ENCODE measurements at places on chromosomes 7 and 10.
A peak's percentile ranks its signal among the peaks of the same experiment; 100 is the strongest.

- no peak for DNase-seq
Measured at GRCh38 chr10:23535381-23535780, 96.5 kb downstream of the OTUD1 start.

DNA sequence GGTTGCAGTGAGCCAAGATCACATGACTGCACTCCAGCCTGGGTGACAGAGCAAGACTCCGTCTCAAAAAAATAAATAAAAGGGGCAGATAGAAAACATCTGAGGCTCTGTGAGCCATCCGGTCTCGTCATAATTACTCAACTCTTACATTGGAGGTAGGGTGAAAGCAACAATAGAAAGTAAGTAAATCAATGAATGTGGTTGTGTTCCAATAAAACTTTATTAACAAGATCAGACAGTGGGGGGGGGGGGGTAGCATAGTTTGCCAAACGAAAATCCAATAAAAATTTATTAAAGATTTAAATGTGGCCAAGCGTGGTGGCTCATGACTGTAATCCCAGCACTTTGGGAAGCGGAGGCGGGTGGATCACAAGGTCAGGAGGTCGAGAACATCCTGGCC, 2.8 kb upstream of the ZFAND4 start:
- DNase-seq: no peak

DNA sequence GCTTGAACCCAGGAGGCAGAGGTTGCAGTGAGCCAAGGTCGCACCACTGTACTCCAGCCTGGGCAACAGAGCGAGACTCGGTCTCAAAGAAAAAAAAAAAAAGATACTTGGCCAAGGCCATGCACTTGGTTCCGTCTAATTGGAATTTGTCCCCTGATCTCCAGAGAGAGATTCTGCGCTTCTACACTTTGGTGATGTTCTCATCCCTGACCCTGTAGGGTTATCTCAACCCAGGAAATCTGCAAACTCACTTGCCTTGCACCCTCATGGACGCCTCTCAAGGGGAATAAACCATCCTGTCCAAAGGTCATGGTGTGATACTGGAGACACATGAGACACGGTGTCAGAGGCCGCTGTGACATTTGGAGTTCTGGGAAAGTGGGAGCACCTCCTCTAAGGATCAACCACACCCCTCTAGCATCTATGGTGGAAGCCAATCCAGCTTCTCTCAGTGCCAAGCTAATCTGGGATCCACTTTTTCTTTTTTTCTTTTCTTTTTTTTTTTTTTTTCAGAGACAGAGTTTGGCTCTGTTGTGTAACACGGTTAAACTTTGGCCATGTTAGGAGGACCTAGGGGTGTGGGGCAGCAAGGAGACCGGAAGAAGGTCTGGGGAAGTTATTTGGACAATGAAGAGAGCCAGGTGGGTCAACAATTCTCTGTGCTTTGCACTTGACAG, 7.8 kb upstream of the POR start:
- no peak for DNase-seq

GRCh38 chr7:45972629-45973312, 51.7 kb upstream of the IGFBP3 start:
- DNase-seq: no peak

DNA sequence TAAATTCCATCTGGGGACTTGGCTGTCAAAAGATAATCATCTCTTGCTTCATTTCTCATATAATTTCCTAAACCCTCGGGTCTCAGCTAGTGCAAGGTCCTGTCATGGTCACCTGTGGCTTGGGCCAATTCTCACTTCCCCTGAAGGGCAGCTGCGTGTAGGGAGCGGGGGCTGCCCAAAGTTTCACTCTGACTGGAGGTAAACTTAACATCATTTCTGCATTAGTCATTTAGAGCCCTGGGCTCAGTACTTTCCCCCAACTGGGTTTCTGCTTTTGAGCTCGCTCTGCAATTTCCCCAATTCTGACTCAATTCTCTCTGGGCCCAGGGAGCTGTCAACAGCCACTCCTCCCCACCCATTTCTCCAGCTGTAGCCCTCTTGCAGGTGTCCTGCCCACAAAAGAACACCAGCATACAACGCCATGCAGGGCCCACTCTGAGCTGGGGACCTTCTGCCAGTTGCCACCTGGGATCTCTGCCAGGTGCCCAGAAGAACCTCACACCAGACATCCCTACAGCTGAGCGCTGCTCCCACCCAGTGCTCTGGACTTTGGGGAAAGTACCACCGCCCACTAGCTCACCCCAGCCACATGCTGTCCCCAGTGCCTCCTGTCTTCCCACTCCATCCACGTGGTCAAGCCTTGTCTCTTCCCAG, 37.9 kb downstream of the VOPP1 start:
- DNase-seq: peak; percentile 75

- no peak for DNase-seq
Measured at GRCh38 chr10:129924375-129925085, 39.5 kb downstream of the EBF3 start.

GRCh38 chr7:108358553-108358952, 97.7 kb downstream of the NRCAM start:
- DNase-seq: no peak

GRCh38 chr7:143373255-143373794, 7.8 kb upstream of the ZYX start:
- no peak for DNase-seq

- no peak for DNase-seq
Measured at GRCh38 chr7:107384025-107384424, 85.8 kb upstream of the GPR22 start.

DNA sequence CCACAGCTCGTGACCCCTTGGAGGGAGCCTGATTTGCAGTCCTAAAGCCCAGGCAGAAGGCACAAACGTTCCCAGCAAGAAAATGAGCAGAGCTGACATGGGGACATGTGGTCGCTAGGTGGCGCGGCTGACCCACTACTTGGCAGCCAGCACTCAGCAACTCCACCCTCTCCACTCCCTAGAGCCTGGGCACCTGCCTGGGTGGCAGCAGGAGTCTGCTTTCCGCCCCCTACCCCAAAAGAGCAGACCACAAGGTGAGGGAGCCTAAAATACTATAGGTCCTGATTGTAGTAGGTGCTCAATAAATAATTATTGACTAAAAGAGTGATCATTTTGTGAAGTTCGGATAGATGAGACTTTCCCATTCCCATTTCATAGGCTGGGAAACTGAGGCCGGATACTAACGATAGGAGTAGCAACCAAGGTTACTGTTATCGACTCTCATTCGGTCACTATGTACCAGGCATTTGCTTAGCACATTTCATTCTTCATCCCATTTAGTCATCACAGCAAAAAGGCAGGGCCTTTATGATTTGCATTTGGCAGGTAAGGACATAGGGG, 57.4 kb downstream of the NEUROG3 start:
- peak; percentile 76 for DNase-seq

GRCh38 chr7:31341141-31341540, 615 bp upstream of the NEUROD6 start:
- no peak for DNase-seq

DNA sequence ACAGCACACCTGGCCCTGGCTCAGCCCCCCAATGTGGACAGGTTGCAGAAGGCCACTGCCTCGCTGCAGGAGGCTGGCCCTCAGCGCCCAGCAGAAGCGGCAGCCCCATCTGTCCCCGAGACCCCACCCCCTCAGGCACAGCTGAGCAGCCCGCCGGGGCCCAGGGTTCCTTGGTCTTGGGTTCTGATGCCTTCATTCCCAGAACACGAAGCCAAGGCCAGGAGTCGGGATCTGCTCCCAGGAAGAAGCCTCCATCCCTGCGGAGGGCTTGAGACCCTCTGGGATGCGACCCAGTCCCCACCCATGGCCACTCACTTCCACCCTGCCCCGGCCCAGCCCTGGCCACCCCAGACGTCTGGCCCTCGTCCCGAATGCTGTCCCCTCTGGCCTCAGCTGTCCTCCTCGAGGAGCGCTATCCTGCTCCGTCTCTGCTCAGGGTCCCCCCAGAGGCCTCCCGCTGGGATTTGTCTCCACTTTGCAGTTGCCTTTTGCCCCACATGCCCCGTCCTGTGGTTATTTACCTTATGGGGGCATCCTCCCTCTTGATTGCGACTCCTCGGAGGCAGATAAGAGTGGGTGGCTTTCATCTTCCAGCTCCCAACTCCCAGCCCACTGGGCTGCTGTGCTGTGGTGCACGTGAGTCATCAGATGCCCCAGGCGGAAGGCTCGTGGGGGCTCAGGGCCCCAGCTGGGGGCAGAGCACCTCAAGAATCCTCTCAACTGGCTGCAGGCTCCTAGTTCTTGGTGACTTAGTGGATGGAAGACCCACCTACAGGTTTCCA, 97.5 kb downstream of the MKI67 start:
- DNase-seq: no peak

DNA sequence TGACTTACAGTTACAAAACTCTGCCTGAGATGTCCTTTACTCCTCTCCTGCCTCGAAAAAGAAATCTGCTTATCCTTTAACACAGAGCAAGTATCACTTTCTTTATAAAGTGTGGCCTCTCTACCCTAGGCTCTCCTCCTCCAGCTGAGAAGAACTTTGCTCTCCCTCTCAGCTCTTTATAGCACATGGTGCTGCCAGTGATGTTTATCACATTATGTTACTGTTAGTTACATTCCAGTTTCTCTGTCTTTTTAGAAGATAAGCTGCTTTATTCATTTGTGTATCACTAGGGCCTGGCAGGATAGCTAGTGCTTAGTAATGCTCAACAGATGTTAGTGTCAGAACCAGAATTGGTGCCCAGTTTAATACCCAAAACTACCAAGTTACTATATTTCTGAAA, 41.1 kb upstream of the TMEM229A start:
- no peak for DNase-seq

- no peak for DNase-seq
Measured at GRCh38 chr7:70512761-70513160, 619.2 kb upstream of the GALNT17 start.

GRCh38 chr10:50512743-50513416, 110.9 kb downstream of the SGMS1 start:
- DNase-seq: peak; percentile 49

DNA sequence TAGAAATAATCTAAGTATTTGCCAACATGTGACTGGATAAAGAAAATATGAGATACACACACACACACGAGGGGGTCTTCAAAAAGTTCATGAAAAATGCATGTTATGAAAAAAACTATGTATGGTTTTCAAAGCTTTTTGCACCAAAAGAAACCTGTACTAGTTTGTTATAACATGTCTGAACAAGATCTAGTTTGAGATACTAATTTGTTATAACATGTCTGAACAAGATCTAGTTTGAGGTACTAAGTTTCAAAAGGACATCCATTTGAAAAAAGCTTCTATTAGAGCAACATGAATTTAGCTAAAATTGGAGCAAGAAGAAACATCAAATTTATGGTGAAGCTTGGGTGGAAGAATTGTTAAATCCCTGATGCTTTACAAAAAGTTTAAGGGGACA, 19.8 kb upstream of the ADRA2A start:
- DNase-seq: no peak

DNA sequence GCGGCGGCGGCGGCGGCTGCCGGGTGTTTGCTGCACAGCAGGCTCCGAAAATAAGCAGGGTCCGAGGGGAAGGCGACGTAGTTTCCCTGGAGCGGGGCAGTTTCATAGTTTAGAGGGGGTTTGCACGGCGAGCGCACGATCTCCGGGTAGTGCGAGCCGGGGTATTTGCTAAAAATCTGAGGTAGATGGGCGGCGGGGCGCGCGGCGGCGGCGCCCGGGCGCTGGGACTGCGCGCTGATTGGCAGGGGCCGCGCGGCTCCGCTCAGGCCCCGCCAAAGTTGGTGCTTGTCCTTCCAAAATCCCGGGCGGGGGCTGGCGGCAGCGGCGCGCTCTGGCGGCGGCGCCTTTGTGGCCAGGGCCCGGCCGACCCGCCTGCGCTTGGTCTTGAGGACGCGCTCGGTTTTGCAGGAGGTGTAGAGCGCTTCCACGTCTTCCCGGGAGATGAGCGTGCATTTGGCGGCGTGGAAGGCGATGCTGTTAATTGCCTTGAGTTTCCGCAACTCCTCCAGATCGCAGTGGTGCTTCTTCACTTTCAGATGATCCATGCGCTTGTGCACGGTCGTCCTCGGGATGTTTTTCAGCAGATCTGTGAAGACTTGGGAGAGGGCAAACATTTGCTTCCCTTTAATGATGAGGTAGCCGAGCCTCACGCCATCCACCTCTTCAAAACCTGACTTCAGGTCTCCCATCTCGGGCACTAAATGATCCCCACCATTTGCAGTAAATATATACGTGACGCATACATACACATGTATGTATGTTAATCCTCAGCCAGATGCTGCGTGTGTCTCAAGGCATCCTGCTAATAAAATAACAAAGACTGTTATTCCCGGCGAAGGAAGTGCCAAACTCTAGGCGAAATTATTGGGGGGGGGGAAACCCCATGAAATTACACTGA, 8.1 kb downstream of the SKIDA1 start:
- DNase-seq: no peak

- DNase-seq: no peak
Measured at GRCh38 chr10:115706488-115707076, 566.4 kb downstream of the GFRA1 start.

DNA sequence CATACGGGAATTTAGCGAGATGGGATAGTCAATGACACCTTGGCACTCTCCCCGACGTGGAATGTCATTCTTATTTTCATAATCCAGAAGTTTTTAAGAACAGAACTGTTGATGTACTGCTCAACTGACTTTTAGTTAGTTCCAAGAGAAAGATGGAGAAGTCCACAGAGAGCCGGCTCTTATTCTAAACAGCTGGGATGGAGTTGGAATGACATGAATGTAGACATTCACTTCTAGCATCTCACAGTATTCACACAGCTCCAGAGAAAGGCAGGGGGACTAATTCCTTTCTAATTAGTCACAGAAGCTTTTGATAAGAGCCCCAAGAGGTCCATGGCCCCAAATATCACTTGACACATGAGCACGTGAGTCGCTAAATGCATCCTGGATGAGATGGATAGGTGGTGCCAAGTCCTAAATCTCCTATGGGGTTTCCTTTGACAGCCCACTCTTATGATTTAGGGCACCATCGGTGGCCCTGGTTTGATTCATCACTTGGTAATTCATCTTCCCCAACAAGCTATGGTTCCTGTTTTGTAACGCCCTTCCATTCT, 420.3 kb upstream of the AUTS2 start:
- DNase-seq: no peak

DNA sequence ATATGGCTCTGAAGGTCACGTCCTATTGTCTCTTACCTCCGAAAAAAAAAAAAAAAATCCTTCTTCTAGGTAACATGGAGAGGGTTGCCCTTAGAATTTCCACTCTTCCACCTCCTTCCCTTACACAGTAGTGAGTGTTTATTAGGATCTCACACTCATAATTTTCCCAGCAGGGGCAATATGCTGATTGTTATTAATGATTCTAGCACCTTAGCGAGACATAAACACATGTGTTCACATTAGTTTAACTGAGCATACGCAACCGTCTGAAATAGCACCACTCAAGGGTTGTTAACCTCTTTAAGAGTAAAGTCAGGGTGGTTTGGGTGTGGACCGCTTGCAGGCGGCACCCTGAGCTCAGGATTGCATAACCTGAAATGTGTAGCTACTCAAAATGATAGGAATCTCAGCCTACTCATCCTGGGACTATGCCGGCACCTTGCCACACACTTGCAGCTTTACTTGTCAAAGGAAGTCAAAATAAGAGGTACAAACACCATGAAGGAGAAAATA, 52.2 kb downstream of the CPEB3 start:
- DNase-seq: no peak

DNA sequence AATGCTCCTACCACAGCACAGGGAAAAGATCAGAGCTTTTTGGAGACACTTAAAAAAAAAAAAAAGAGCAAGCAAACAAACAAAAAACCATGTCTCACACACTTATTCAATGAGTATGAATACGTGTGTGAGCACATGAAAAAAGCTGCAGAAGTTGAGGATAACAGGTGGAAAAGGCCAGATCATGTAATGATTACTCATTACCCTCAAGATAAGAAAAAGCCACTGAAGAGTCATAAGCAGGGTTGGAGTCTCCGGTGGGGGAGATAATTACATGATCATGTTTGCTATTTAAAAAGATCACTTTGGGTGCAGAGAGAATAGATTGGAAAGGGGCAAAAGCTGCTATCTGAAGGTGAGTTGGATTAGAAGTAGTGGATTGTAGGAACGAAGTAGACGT, 77.0 kb downstream of the POU6F2 start:
- DNase-seq: no peak

Data from CD4-positive, alpha-beta T cell treated with Interleukin-15 for 4 hours (primary cell).